ENCODE measurements at places on chromosomes 2 and 18. TPM values are rescaled to one million over a fixed set of nuclear protein-coding genes. Genes with fewer than 3 reads are reported as not detected.

GRCh38 chr2:71716697-71717624 lies 263.6 kb downstream of the DYSF start:
- no peaks in the 10 kb centered on the region for H3K4me1 ChIP-seq
- no peaks in the 10 kb centered on the region for H3K27me3 ChIP-seq
- no peak overlapping the region for H3K4me3 ChIP-seq
- no peak for DNase-seq

DNA sequence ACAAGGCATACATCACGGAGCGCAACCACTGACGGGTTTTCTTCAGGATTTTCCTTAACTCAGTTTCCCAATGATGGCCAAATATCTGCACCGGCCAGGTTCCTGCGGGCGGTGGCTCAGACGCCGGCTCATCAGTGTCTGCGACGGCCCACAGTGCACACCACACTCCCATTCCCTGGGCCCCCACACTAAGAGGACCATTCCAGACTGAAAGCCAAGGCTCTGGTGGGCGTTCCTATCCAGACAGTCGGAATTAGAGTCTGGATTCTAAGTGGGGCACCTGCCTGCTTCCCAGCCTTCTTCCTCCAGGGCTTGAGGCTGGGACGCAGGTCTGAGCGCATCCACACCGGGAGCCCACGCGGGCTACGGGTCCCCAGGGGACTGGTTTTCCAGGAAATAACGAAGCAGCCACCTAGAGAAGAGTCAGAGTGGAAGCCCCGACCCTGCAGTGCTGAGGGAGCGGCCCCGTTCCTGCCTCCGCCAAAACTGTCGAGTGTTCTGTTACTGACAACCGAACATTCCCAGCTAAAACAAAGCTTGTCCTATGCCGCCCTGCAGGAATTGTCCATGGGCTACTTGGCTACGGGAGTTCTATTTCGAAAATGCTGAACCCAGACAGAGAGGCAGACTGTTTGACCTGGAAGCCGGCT lies 75.3 kb downstream of the TMEM18 start:
- H3K4me1 ChIP-seq = no peaks in the 10 kb centered on the region
- no peaks in the 10 kb centered on the region for H3K27me3 ChIP-seq
- H3K36me3 ChIP-seq = no peaks in the 10 kb centered on the region
- DNase-seq = no peak
- no peak overlapping the region for H3K27ac ChIP-seq

SAG gene
- 0.17 TPM for total RNA-seq

RIT2 gene
- not detected for total RNA-seq

DNA sequence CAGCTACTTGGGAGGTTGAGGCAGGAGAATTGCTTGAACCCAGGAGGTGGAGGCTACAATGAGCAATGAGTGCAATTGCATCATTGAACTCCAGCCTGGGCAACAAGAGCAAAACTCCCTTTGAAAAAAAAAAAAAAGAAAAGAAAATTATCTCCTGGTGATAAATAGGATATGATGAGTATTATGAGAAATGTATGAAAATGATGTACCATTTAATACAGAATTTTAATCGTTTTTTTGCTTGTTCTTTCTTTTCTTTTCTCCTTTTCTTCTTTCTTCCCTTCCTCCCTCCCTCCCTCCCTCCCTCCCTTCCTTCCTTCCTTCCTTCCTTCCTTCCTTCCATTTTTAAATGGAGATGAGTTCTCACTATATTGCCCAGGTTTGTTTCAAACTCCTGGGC lies 40.4 kb downstream of the TTC27 start:
- H3K4me3 ChIP-seq = no peak overlapping the region
- H3K36me3 ChIP-seq = peaks cover 7% of the 10 kb centered on the region
- H3K4me1 ChIP-seq = no peaks in the 10 kb centered on the region

- H3K27me3 ChIP-seq = no peaks in the 10 kb centered on the region
- no peak overlapping the region for H3K4me3 ChIP-seq
- H3K36me3 ChIP-seq = no peaks in the 10 kb centered on the region
- DNase-seq = no peak
- H3K4me1 ChIP-seq = peaks cover 24% of the 10 kb centered on the region
- H3K27ac ChIP-seq = no peak overlapping the region
Measured at GRCh38 chr18:48842259-48843061, 108.3 kb downstream of the SMAD7 start.

- H3K27ac ChIP-seq = no peak overlapping the region
- peaks cover 27% of the 10 kb centered on the region for H3K4me1 ChIP-seq
- H3K27me3 ChIP-seq = no peaks in the 10 kb centered on the region
- H3K4me3 ChIP-seq = no peak overlapping the region
Measured at GRCh38 chr18:59848002-59848401, 51.8 kb upstream of the PMAIP1 start.

- DNase-seq = no peak
- no peak overlapping the region for H3K4me3 ChIP-seq
- H3K27me3 ChIP-seq = no peaks in the 10 kb centered on the region
- H3K36me3 ChIP-seq = no peaks in the 10 kb centered on the region
- no peaks in the 10 kb centered on the region for H3K4me1 ChIP-seq
- no peak overlapping the region for H3K27ac ChIP-seq
Measured at GRCh38 chr18:1252936-1253335, 348.3 kb downstream of the ADCYAP1 start.

SF3B6 gene
- total RNA-seq = 47.2 TPM

DNA sequence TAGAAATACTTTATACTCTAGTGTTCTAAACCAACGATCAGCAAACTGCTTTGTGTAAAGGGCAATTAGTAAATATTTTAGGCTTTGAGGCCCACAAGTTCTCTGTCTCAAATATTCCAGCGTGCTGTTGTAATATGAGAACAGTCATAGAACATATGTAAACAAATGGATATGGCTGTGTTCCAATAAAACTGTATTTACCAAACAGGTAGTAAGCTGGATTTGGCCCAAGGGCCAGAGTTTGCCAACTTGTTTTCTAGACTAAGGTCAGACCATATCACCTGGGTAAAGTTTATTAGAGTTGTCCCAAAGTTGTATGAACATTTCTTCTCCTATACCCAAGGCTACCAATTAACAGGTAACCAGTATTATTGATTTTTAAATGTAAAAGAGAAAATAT lies 303.2 kb upstream of the MC4R start:
- no peak for DNase-seq
- no peaks in the 10 kb centered on the region for H3K36me3 ChIP-seq
- H3K27me3 ChIP-seq = no peaks in the 10 kb centered on the region

DNA sequence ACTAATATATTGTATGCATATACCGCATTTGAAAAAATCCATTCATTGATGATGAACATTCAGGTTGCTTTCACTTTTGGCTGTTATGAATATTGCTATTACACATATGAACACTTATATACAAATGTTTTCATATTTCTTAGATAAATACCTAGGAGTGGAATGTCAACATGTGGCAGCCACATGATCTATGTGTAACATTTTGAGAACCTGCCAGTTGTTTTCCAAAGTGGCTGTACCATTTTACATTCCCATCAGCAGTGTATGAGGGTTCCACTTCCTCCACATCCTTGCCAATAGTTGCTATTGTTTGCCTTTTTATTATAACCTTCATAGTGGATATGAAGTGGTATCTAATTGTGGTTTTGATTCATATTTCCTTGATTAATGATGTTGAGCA lies 40.5 kb downstream of the CCDC85A start:
- H3K4me1 ChIP-seq = no peaks in the 10 kb centered on the region
- no peak overlapping the region for H3K27ac ChIP-seq
- no peak overlapping the region for H3K4me3 ChIP-seq
- DNase-seq = no peak
- H3K27me3 ChIP-seq = no peaks in the 10 kb centered on the region
- H3K36me3 ChIP-seq = no peaks in the 10 kb centered on the region

EGR4 gene
- 0.30 TPM for total RNA-seq

EXOC6B gene
- total RNA-seq = 22.3 TPM

EML6 gene
- total RNA-seq = 47.2 TPM

GRCh38 chr2:54350426-54350825 lies 94.4 kb upstream of the TSPYL6 start:
- no peaks in the 10 kb centered on the region for H3K36me3 ChIP-seq
- no peaks in the 10 kb centered on the region for H3K27me3 ChIP-seq
- no peak overlapping the region for H3K27ac ChIP-seq
- no peak for DNase-seq
- H3K4me3 ChIP-seq = no peak overlapping the region

GRCh38 chr2:3467654-3468053 lies 51.7 kb downstream of the ADI1 start:
- H3K4me1 ChIP-seq = peaks cover 2% of the 10 kb centered on the region
- peaks cover 77% of the 10 kb centered on the region for H3K36me3 ChIP-seq
- no peak overlapping the region for H3K27ac ChIP-seq
- H3K4me3 ChIP-seq = no peak overlapping the region
- no peaks in the 10 kb centered on the region for H3K27me3 ChIP-seq
- no peak for DNase-seq

DNA sequence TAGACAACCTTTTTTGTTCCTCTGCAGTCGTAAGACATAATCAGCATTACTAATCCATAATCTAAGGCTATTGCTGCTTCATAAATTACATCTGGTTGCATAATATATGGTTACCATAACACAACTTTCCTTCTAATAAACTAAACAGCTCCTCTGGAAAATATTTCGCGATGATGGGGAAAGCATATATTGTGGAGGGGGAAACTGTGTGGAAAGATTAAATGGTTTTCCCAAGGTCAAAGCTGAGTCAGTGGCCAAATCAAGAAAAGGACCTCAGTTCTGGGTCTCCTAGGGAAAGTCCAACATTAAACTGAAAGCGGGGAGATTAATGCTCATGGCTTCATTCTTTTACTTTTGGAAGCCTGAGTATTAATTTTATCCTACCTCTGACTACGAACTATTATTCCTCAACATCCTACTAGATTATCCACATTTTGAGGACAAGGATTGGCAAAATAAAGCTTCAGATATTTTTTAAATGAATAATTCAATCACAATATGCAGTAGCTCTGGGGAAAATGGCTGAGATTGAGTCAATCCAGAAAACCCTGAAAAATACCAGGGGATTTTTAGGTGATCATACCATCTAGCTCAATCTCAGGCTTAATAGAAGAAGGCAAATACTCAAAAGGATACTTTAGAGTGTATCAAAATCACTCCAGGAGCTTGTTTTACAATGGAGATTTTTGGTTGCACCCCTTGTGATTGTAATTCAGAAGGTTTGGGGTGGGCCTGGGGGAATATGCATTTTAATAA lies 33.8 kb upstream of the STK17B start:
- H3K4me1 ChIP-seq = peaks cover 13% of the 10 kb centered on the region
- H3K27ac ChIP-seq = no peak overlapping the region
- no peaks in the 10 kb centered on the region for H3K36me3 ChIP-seq
- no peak for DNase-seq
- H3K27me3 ChIP-seq = no peaks in the 10 kb centered on the region
- H3K4me3 ChIP-seq = no peak overlapping the region

- no peak overlapping the region for H3K27ac ChIP-seq
- no peak overlapping the region for H3K4me3 ChIP-seq
- DNase-seq = no peak
- no peaks in the 10 kb centered on the region for H3K27me3 ChIP-seq
- H3K4me1 ChIP-seq = peaks cover 16% of the 10 kb centered on the region
Measured at GRCh38 chr2:171895786-171896185, 1.7 kb upstream of the SLC25A12 start.

GRCh38 chr18:59961070-59961469 lies 61.3 kb downstream of the PMAIP1 start:
- no peaks in the 10 kb centered on the region for H3K27me3 ChIP-seq
- peak overlapping the region; percentile 61 for H3K27ac ChIP-seq
- H3K4me3 ChIP-seq = no peak overlapping the region
- peak; percentile 73 for DNase-seq
- H3K4me1 ChIP-seq = peaks cover 40% of the 10 kb centered on the region

SATB2 gene
- total RNA-seq = 0.49 TPM

- DNase-seq = no peak
- no peak overlapping the region for H3K4me3 ChIP-seq
- H3K27me3 ChIP-seq = no peaks in the 10 kb centered on the region
- no peak overlapping the region for H3K27ac ChIP-seq
- peaks cover 57% of the 10 kb centered on the region for H3K36me3 ChIP-seq
Measured at GRCh38 chr2:61179701-61180639, 18.0 kb downstream of the C2orf74 start.

GRCh38 chr2:232300894-232301387 lies 77.6 kb upstream of the ALPP start:
- peaks cover 32% of the 10 kb centered on the region for H3K36me3 ChIP-seq
- no peaks in the 10 kb centered on the region for H3K4me1 ChIP-seq
- no peak overlapping the region for H3K4me3 ChIP-seq
- no peak for DNase-seq
- H3K27me3 ChIP-seq = no peaks in the 10 kb centered on the region

GRCh38 chr2:149213764-149214493 lies 116.5 kb upstream of the LYPD6 start:
- no peaks in the 10 kb centered on the region for H3K4me1 ChIP-seq
- H3K4me3 ChIP-seq = no peak overlapping the region
- no peak for DNase-seq

DNA sequence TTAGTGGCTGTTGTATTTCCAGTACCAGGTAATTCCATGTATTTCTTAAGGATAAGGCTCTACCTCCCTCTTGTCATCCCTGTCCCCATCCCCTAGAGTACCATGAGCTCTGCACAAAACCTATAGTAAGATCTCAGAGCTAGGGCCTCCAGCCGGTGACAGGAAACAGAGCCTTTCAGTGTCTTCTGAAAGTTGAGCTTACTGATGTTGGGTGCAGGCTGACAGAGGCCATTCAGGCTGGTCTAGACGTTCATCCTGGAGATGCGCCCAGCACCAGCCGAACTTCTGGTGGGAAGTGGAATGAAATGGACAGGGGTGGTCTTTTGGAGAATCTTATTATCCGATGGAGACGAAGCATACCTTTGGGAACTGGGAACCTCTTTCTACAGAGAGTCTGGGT lies 16.7 kb upstream of the LYPD6B start:
- no peak overlapping the region for H3K4me3 ChIP-seq
- H3K27me3 ChIP-seq = no peaks in the 10 kb centered on the region
- no peak for DNase-seq
- H3K4me1 ChIP-seq = peaks cover 61% of the 10 kb centered on the region
- peak overlapping the region; percentile 69 for H3K27ac ChIP-seq
- no peaks in the 10 kb centered on the region for H3K36me3 ChIP-seq

CTAGE1 gene
- not detected for total RNA-seq

GRCh38 chr2:23483791-23484190 lies 98.8 kb downstream of the KLHL29 start:
- no peaks in the 10 kb centered on the region for H3K4me1 ChIP-seq
- H3K27ac ChIP-seq = no peak overlapping the region
- DNase-seq = no peak
- no peak overlapping the region for H3K4me3 ChIP-seq

TRIM43 gene
- not detected for total RNA-seq

- no peaks in the 10 kb centered on the region for H3K4me1 ChIP-seq
- no peaks in the 10 kb centered on the region for H3K36me3 ChIP-seq
- no peak overlapping the region for H3K27ac ChIP-seq
- DNase-seq = no peak
- no peaks in the 10 kb centered on the region for H3K27me3 ChIP-seq
Measured at GRCh38 chr18:56492136-56492535, 146.3 kb downstream of the TXNL1 start.

DNA sequence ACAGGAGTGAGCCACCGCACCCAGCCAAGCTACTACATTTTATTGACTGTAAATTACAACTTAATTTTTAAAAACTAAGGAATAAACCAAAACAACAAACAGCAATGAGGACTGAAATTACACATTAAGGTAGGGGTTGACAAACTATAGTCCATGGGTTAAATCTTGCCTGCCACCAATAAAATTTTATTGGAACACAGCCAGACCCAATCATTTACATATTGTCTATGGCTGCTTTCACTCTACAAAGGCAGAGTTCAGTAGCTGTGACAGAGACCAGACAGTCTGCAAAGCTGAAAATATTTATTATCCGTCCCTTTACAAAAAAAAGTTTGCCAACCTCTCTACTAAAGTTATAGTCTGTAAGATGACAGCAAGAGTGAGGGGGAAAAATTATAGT lies 24.3 kb upstream of the UGP2 start:
- no peaks in the 10 kb centered on the region for H3K4me1 ChIP-seq
- no peak overlapping the region for H3K27ac ChIP-seq
- no peak overlapping the region for H3K4me3 ChIP-seq
- H3K27me3 ChIP-seq = no peaks in the 10 kb centered on the region

CRYGC gene
- total RNA-seq = not detected

Measured in B cell (primary cell).